ENCODE measurements at places on chromosomes 11 and 22.

DNA sequence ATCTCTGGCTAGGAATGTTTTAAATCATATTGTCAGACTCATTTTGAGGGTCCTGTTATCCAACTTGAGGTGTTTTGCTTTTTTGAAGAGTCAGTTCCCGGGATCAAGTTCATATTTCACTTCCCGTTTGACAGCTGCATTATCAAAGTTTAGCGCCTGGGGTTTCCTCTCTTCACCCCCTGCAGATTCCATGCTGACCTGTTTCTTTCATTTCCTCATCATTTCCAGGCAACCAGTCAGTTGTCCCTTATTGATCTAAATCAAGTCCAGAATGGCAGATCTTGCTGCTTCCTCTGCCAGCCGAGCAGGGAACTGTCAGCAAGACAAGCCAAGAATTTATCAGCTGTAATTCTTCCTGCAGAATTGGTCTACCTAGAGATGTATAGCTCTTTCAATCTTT lies 197.6 kb upstream of the SYN3 start:
- DNase-seq: no peak

DNA sequence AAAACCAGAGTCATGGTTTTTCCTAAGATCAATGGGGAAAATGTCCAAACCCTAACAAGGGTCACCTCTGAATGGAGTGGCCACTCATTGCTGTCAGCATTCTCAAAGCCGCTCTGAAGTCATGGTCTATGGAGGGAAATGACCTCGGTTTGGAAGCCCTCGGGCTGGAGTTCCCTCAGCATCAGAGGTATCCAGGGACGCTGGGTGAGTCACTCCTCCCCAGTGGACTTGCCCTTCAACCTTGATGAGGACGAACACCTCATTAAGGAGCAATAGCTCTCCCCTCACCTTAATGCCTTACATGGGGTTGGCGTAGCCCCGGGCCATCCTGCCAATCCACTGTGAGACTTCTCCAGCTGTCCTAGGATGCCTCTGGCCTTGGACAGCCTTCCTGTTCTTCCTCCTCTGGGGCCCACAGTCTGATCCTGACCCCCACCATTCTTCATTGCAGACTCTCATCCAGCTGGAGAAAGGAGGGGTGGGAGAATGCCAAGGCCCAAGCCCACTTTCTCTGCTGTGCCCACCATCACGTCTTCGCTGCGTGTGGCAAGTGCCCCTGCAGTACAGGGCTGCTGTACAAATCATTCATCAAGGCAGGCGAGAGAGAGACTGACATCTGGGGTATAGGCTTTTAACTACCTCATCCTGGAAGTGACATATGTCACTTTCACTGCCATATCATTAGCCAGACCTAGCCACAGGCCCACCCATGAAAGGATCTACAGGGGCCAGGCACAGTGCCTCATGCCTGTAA lies 25.4 kb upstream of the MYH9 start:
- DNase-seq: no peak

DNA sequence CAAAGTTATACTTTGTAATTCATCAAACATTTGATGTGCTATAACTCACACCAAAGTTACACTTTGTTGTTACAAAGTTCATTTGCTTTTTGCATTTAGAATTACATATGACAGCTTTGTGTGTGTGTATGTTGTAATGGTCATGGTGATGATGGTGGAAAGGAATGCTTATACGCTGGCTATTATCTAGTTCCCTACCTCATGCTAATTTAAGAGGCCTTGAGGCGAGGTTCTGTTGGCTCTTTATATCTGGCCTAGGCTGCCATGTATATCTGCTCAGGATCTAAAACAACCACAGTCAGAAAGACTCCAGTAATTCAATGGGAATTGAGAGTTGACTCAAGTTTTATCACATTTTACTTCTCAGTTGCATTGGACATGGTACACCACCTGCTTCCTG lies 123.4 kb downstream of the SLC17A6 start:
- peak; percentile 15 for DNase-seq

DNA sequence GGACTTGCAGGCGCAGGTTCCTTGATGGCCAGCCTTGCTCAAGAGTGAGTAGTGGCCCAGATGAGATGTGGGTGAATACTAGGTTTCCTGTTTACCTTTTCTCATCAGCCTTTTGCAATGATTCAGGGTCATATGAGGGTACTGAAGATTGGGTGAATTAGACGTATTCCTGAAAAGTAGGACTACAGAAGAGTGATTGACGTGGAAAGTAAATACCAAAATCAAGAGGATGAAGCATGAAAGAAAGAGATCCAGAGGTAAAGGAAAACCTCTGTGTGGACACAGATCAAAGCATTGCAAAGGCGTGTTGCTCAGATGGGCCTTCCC lies 59.9 kb downstream of the CYB5R2 start:
- no peak for DNase-seq

- DNase-seq: no peak
Measured at GRCh38 chr11:75728992-75729391, 11.4 kb downstream of the MOGAT2 start.

DNA sequence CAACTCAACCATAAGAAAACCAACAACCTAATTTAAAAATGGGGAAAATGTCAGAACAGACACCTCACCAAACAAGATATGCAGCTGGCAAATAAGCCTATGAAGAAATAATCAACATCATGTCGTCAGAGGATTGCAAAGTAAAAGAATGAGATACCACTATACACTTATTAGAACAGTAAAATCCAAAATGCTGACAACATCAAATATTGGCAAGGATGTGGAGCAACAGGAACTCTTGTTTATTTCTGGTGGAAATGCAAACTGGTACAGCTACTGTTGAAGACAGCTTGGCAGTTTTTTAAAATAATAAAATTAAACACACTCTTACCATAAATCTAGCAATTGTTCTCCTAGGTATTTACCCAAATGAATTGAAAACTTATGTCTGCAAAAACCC lies 140.7 kb upstream of the B3GAT1 start:
- no peak for DNase-seq

- no peak for DNase-seq
Measured at GRCh38 chr11:23406131-23406819, 546.0 kb upstream of the CCDC179 start.

DNA sequence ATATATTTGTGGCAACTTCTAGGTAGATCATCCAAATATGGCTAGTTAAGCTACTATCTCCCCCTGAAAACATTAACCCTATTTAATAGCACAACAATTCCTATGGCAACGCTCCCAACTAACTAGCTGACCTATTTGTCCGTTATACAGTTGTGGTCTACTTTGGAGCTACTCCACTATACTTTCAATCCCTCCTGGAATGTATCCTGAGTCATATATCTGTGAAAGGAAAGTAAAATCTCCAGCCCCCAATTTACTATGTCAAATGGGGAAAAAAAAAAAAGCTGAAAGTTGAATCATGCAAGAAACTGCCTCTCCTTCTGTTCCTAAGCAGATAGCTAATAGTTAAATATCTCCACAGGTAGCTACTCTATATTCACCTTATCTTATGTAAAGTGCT lies 128.5 kb downstream of the CD44 start:
- peak; percentile 89 for DNase-seq

- DNase-seq: no peak
Measured at GRCh38 chr11:20840341-20840740, 171.0 kb downstream of the NELL1 start.

- DNase-seq: peak; percentile 51
Measured at GRCh38 chr11:132314911-132315455, 944.6 kb downstream of the NTM start.

DNA sequence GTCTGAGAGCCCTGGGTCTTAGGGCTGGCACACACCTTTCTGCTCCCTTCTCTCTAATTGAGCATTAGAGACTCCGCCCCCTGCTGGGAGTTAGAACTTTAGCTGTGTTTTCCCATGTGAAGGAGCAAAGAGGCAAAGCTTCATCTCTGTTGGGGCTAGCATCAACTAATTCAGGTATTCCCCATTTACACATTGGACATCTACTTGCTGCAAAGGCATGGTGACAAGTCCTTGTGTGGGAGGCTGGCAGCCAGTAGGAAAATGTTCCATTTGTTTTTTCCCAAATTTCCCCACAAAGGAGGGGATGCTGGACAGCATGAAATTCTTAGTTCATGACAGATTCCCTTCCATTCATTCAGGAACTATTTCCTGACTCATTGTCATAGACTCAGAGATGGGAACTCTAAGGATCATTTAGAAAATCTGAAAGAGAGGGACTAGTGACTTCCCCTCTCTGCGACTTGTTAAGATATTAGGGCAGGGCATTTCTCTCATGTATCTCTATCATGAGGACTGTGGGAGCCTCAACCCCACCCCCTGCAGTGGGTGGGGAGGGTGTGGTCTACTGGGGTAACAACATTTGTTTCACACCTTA lies 3.6 kb downstream of the CD44 start:
- peak; percentile 88 for DNase-seq

- DNase-seq: no peak
Measured at GRCh38 chr11:16880184-16880801, 133.9 kb downstream of the PLEKHA7 start.

- no peak for DNase-seq
Measured at GRCh38 chr11:133228471-133229329, 303.6 kb downstream of the OPCML start.

GRCh38 chr11:76721755-76722677 lies 51.5 kb upstream of the LRRC32 start:
- DNase-seq: peak; percentile 75

DNA sequence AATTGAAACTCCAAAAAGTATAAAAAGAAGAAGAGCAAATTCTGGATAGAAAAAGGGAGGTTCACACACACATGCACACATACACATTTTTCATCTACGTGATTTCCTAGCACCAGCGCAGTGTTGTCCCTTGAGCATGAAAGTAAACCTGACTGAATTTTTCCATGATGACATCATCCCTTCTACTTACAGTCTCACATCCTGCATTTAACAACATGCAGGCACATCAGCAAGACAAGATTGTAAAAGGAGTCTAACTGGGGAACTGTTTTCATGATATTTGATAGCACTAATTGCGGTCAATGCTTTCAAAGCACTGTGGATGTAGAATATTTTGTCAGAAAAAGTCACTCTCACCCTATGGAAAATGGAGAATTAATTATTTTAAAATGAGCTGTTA lies 36.6 kb downstream of the GAS2 start:
- DNase-seq: peak; percentile 77

DNA sequence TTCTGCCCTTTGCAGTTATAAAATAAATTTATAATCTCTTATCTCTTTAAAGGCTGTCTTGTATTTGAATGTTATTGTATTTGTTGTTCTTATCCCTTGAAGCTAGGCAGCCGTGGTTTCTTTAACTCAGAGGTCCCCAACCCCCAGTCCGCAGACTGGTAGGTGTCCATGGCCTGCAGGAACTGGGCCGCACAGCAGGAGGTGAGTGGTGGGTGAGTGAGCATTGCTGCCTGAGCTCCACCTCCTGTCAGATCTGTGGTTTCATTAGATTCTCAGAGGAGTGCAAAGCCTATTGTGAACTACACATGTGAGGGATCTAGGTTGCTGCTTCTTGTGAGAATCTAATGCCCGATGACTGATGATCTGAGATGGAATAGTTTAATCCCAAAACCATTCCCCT lies 380.0 kb upstream of the CCDC90B start:
- no peak for DNase-seq

DNA sequence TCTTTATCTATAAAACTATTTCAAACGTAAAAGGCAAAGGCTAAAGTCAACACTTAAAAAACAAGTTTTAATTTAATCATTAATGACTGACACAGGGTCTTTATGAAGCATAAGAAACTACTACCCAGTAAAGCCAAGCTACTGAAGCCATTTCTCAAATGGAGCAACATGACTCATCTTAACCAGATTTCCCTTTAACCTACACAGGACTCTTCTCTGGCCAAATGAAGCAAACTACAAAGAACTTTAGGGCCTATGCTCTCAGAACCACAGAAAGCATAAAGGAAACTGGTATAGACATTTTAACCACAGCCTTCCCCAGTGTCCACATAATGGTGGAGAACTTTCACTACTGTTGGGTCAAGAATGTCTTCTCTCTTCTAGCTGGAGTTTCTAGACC lies 34.7 kb downstream of the ALG9 start:
- DNase-seq: no peak

DNA sequence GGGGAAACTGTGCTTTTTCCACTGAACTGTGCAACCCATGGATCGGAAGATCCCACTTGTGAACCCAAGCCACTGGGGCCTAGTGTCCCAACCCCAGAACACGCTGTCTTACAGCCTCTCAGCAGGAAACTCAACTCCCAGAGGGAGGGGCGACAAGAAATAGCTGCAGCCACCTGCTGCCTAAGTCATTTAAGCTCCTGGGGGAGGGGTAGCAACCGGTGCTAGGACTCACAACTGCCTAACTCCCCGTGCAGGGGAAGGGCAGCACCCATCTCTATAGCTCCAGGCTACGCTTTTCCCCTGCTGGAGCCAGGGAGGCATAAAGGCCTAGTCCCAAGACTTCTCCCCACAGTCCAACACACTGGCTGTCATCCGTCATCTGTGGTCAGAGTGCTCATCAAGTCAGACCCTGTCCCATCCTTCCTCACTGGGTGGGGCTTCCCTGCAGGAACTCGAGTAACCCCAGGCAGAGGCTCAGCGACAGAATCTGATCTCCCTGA lies 363.0 kb downstream of the LUZP2 start:
- no peak for DNase-seq

- DNase-seq: no peak
Measured at GRCh38 chr11:64235437-64236161, 1.2 kb downstream of the VEGFB start.

GRCh38 chr11:40602866-40603552 lies 856.4 kb downstream of the LRRC4C start:
- no peak for DNase-seq

Measured in fibroblast of skin of scalp (primary cell).